ENCODE measurements at places on chromosomes 13 and 19. TPM values are rescaled to one million over a fixed set of nuclear protein-coding genes. Genes with fewer than 3 reads are reported as not detected.

GRCh38 chr13:41471785-41472184 lies 14.4 kb downstream of the RGCC start:
- no peak for DNase-seq

GRCh38 chr19:40057166-40057565 lies 1.1 kb upstream of the ZNF780B start:
- no peak for DNase-seq

- no peak for DNase-seq
Measured at GRCh38 chr13:114002009-114002544, 28.2 kb upstream of the C13orf46 start.

- no peak for DNase-seq
Measured at GRCh38 chr13:41550276-41550675, 92.9 kb downstream of the RGCC start.

Gene ZNF610
- 6.5 TPM for total RNA-seq

- DNase-seq, result no peak
Measured at GRCh38 chr19:4059891-4060620, 6.6 kb downstream of the ZBTB7A start.

Gene FFAR1
- total RNA-seq, result not detected

Gene SLC10A2
- not detected for total RNA-seq

GRCh38 chr13:75294110-75294509 lies 187.9 kb downstream of the TBC1D4 start:
- DNase-seq, result no peak
